Activated CD4-positive, alpha-beta T cell treated with anti-CD3 and anti-CD28 coated beads for 24 hours (primary cell): ENCODE measurements at places on chromosomes 6 and 20.

- DNase-seq = no peak
Observed at GRCh38 chr20:2708073-2708415, 15.5 kb downstream of the EBF4 start.

- no peak for DNase-seq
Observed at GRCh38 chr20:36132802-36133211, 21.7 kb upstream of the EPB41L1 start.

DNA sequence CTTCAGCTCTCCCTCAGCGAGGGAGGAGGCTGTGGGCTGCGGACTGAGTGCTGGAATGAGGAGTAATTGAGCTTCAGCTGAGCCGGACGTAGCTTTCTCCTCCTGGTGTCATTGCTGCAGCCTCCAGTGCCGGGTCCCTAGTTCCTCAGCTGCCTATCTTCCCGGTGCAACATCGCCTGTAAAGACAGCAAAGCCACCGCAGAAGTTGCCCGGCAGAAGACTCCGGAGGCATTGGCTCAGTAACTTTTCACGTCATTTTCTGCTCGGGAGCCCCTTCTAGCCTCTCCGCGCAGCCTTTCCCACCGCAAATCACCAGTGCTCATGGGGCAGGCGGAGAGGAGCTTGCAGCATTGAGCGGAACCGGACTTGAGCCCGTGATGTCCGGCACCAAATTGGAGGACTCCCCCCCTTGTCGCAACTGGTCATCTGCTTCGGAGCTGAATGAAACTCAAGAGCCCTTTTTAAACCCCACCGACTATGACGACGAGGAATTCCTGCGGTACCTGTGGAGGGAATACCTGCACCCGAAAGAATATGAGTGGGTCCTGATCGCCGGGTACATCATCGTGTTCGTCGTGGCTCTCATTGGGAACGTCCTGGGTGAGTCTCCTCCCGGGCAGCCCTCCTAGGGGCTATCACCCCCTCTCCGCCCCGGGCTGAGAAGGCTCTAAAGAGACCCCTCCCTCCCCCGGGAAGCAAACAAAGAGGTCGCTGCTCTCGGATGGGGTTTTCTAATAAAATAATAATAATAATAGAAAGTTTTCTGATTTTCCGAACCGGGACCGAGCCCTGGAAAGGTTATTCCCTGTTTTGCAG lies at the start of gene HCRTR2:
Gene HCRTR2 (plus strand): TSS at position 305 of the 816 bp plus-strand sequence. CDS start 73 bp downstream, at position 378.
- DNase-seq = no peak

- no peak for DNase-seq
Observed at GRCh38 chr6:92263864-92264263, 1155.5 kb downstream of the EPHA7 start.

GRCh38 chr6:12896208-12896733 lies 179.7 kb downstream of the PHACTR1 start:
- DNase-seq = no peak

GRCh38 chr6:157527471-157527907 lies 146.5 kb downstream of the ZDHHC14 start:
- no peak for DNase-seq

DNA sequence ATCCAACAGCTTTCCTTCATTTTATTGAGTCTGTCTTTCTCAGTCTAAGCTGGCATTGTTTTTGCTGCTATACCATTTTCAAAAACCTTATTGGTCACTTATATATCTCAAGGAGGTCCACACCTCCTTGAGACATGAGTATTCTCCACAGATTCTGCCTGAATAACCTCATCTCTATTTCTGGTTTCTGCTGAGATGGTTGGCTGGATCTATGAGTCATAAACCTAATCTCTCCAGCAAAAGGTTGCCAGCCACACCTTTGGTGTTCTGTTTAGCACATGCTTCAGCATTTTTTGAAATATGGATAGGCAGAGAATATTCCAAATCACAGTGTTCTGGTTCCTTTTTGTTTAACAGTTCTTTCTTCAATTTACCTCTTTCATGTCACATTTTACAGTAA lies 40.8 kb upstream of the TMEM244 start:
- no peak for DNase-seq

- no peak for DNase-seq
Observed at GRCh38 chr6:138526822-138527235, 27.5 kb upstream of the NHSL1 start.

- DNase-seq = no peak
Observed at GRCh38 chr6:125233202-125233601, 68.6 kb downstream of the HDDC2 start.

DNA sequence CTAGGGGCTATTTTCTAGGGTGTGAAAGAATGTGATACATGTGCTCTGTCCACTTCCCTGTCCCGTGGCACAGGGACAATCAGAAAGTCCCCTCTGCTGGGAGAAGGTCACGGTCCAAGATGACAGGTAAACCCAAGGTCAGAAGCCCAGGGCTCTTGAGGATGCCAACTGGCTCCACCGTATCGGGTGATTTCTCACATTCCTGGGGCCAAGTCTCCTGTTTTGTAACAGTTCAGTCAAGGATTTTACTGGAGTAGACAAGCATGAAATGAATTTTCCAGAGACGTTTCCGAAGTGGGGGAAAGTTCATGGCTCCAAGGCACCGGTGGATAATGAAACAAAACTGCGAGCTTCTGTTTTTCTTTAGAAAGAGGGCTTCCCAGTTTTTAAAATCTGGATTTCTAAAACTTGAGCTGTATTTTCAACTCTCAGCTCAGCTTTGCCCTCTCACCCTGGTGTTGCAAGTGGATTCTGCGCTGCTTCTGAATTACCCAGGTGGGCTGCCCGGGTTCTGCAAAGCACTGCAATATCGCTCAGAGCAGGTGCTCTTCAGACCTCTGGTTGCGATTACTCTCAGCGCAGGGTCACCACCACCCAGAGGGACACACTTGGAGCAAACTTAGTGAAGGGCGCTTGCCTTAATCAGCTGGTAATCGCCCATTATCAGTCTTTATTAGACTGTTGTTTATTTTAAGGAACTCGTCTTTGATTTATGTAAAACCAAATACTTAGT lies 64.4 kb upstream of the TMEM170B start:
- no peak for DNase-seq

GRCh38 chr20:51402201-51402600 lies 140.3 kb downstream of the NFATC2 start:
- no peak for DNase-seq

DNA sequence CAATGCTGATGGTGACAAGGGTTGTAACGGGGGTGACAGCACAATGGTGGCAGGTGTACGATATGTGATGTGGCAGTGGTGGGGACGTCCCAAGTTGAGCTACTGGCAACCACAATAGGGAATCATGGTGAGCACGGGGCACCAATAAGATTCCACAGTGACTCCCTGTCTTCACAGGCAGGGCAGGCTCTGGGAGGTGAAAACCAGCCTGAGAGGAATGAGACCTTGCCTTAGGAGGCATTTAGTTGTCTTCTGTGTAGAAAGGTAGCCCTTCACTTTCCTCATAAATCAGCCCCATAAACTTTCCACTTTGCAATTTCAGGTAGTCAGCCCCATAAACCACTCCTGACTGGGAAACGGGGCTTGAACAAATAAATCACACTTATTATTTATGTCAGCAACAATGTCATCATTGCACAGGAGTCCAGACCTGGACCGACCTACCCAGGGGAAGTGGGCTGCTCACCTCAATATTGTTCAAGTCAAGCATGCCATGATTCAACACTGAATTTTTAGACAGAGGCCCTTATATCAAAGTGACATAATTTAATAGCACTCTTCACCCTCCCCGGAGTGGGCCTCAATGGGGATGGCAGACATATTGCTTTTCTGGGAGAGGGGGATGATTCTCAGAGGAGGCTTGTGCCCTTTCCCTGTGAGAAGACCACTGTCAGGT lies 150.8 kb downstream of the CDC5L start:
- DNase-seq = no peak

GRCh38 chr6:6505111-6505510 lies 83.4 kb upstream of the LY86 start:
- DNase-seq = no peak
